ENCODE measurements at places on chromosomes 12 and 14.

- DNase-seq, result no peak
Measured at GRCh38 chr12:44379831-44380230, 496.3 kb downstream of the NELL2 start.

GRCh38 chr14:69441948-69442347, 42.6 kb upstream of the PLEKHD1 start:
- no peak for DNase-seq

DNA sequence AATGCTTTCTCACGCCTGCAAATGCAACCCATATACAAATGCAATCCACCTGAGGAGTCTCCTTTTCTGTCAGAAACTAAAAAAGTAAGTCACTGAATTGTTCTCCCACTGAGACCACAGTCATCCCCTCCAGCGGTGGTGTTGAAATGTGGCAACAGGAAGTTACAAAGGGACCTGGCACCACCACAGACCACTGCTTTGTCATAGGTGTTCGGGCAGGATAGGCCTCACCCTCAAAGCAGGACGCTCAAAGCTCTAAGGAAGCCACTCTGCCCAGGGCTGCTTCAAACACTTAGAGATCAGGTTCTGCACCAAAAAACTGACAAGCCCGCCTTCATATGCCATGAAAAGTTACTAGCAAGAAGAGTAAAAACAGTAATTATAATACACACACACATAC, 11.3 kb downstream of the PHLDA1 start:
- peak; percentile 74 for DNase-seq

- no peak for DNase-seq
Measured at GRCh38 chr14:62657376-62657775, 387.9 kb downstream of the KCNH5 start.

DNA sequence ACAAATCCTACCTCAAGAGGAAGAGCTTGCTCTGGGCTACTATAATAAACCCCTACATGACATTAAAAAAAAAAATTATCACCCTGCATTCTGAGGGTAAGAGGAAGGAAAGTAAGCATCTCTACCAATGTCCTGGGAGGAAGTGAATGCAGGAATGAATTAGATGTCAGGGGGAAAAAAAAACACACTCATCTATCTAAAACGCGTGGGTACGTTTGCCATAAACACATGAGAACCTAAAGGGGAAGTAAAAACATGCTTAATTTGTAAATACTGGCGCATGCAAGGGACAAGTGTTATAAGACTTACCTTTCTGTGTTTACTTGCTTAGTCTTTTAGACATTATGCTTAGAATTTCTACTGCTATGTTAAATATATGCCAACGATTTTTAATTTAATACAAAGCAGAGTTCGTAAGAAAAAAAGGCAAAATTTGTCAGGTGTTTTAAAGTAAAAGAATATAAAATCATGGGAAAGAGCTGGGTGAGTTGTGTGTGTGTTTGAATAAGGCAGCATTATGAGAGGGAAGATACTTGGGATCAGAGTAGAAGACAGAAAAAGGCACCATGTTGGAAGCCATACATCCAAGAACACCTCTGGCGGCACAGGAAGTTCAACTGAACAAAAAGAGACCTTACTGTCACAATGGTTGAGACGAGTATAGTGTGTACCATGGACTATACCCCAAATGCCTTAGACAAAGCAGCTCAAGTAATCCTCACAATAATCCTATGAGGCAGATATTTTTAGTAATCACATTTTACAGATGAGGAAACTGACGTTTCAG, 1.5 kb downstream of the TMED8 start:
- DNase-seq, result no peak

DNA sequence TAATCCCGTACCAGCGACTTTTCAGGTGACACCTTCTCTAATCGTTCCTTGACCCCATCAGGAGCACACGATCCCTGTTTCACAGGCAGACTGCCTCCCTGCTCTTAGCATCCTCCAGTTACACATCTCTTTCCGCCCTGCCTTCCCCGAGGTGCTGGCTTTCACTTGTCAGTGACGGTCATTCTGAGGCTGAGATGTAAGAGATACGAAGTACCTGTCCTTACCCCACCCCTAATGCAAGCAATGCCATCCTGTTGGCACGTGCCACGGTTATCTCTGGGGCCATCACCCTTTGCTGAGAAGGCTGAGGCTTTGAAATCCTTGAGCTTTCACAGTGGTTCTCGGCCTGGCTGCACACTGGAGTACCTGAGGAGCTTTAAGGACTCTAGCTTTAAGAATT, 24.4 kb downstream of the B4GALNT3 start:
- DNase-seq, result no peak

- no peak for DNase-seq
Measured at GRCh38 chr12:5033883-5034282, 9.8 kb upstream of the KCNA5 start.

All from stimulated activated CD4-positive, alpha-beta T cell treated with anti-CD3 and anti-CD28 coated beads, Interleukin-2, amount 100 ng/mL, for 24 hours (primary cell).